Hippocampal formation (tissue), 2 donors: ENCODE measurements at places on chromosomes 5 and 9.

DNA sequence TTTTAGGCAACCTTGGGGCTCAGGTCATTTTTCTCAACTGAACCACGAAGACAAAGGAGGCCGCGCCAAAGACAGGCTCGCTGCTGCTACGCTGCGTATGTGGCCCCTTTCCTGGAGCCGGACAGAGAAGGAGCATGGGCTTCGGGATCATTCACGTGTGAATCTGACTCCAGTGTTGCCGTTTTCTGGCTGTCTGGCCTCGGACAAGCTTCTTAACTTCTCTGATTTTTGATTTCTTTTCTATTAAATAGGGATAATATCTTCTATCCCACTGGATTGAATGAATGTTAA is 50.8 kb upstream of the ZNF366 start:
- no peak for DNase-seq

- DNase-seq, result no peak
These were observed 283.9 kb downstream of the GADD45G start for GRCh38 chr9:89888677-89889076.

DNA sequence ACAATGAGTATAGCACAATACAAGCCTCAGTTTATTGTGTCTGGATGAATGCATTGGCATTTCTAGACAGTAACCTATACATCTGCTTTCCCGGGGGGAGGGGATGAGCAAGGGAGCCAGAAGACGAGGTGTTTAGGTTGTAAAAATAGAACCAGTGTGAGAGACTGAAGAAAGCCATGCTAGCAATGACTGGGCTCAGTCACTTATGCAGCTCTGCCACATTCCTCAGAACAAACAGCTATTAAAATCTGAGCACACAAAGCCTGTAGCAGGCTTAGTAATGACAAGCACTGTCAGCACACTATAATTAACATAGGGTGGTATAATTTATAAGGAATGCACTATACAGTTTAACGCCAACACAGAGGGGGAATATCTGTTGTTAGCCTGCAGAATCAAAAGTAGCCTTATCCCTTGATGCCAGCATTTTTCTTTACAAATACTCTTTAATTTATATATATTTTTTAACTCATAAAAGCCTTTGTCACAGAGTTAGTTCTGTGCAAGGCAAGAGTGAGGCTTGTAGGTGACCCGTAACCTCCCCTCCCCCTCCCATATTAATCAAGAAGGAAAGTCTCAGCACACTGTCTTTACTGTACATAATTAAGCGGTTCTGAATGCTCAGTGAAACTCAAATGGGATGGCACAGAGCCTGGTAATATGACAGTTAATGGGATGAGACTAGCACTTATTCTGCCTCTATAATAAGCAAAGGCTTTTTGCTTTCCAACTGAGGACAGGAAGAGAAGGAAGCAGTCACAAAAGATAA is 295.4 kb downstream of the CSNK1G3 start:
- DNase-seq, result peak; percentile 18

GRCh38 chr9:18447541-18447940 is 26.4 kb upstream of the ADAMTSL1 start:
- DNase-seq, result no peak

- no peak for DNase-seq
These were observed 56.0 kb upstream of the FAM174A start for GRCh38 chr5:100479079-100479688.

- DNase-seq, result no peak
These were observed 169.3 kb downstream of the NTRK2 start for GRCh38 chr9:84838879-84839278.

DNA sequence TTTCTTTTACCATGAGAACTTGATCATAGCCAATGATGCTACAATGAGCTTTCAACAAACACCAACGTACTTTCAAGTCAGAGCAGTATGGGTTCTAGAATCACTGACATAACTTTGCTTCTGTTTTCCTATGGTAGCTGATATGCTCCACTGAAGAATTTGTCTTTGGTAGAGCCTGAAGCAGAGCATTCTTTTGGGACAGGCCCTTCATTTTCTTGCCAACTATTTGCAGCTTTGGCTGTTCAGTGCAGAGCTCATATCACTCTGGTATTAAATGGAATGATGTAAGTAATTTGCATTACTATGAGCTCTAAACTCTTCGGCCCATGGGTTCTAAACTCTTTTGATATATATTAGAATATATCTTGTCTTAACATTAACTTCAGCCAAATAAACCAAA is 51.8 kb upstream of the APC start:
- no peak for DNase-seq

DNA sequence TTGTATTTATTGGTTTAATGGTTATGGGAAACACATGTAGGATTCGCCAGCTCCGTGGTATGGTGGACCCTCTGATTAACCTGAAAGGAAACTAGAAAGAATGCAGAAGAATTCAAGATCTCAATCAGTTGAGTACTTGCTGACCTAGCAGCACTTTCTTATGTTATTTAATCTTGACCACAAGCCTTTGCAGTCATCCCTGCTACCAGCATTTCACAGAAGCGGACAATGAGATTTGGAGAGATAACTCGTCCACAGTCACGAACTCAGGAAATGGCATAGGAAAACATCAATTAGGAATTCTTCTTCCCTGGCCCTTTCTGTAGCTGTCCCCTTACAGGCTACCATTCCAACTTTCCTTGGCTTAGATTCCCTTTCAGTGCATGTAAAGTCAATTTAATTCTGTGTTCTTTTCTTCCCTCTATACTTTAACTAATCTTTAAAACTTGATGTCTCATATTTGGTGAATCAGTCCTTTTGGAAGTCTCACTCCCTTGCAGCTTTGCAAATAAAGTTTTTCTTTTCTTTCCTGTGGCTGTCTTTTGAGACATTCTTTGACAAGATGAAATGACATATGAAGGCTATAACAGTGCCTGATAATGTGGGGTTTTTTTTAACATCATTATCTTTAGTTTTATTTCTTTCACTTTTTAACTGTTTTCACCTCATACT is 1.3 kb upstream of the SLC44A1 start:
- no peak for DNase-seq

DNA sequence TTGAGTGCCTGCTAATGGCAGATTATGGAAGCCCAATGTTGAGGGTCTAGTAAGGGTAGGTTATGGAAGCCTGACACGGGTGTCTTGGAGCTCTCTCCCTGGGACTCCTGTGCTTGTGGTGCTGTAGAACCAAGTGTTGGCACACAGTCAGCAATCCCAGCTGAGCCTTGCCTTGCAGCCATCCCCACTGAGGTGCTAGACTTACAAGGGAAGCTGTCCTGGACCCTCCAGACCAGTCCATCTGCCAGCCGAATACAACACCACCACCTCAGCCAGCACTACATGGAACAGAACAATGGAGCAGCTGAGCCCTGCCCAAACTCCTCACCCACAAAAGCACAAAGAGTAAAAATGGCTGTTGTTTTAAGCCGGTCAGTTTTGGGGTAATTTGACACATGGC is 90.5 kb upstream of the DNAH5 start:
- DNase-seq, result no peak

- no peak for DNase-seq
These were observed 244.9 kb downstream of the TRIM36 start for GRCh38 chr5:114924769-114925168.

DNA sequence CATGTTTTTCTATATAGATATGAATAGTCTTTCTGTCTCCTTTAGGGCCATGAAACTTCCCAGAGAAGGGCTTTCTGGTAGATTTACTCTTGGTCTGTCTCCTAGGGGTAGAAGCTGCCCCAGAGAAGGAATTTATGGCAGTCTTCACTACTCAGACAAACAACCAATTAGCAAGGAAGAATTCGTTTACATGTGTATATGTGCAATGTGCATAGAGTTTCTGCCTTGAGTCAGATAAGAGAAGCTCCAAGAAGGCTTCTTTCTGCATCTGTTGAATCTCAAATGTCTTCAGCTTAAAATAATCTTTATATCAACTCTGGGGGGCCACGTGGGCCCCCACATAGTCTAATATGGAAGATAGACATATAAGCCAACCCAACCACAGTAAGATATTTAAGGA is 7.6 kb upstream of the CLINT1 start:
- DNase-seq, result no peak

GRCh38 chr9:69759021-69759420 is 790 bp downstream of the PTAR1 start:
- DNase-seq, result no peak

DNA sequence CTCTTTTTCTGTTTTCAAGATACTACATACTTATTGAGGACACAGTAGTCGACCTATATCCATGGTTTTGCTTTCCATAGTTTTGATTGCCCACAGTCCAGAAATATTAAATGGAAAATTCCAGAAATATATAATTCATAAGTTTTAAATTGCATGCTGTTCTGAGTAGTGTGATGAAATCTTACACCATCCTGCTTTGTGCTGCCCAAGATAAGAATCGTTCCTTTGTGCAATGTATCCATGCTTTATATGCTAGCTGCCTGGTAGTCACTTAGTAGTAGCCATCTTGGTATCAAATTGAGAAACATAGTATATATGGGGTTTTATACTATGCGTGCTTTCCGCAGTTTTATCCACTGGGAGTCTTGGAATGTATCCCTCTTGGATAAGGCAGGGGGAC is 59.0 kb downstream of the CWC27 start:
- no peak for DNase-seq
